ENCODE measurements at places on chromosomes 4 and X. TPM values are rescaled to one million over a fixed set of nuclear protein-coding genes. Genes with fewer than 3 reads are reported as not detected.

The KLF8 gene
- 0.32 TPM for total RNA-seq

The PSMD10 gene
- total RNA-seq, result 63.8 TPM

The ACE2 gene
- not detected for total RNA-seq

The TLL1 gene
- not detected for total RNA-seq

The SPANXB1 gene
- not detected for total RNA-seq

The MAP3K15 gene
- not detected for total RNA-seq

The INPP4B gene
- 2.3 TPM for total RNA-seq

The CLCN5 gene
- 19.5 TPM for total RNA-seq

The PRDX4 gene
- 533 TPM for total RNA-seq

The SUPT20HL2 gene
- not detected for total RNA-seq

The HERC6 gene
- 0.47 TPM for total RNA-seq

The CSAG2 gene
- total RNA-seq, result not detected

The DIPK2B gene
- 0.23 TPM for total RNA-seq

The MTM1 gene
- total RNA-seq, result 4.8 TPM

The PAGE5 gene
- not detected for total RNA-seq

The HGFAC gene
- 1.9 TPM for total RNA-seq

The CT45A5 gene
- not detected for total RNA-seq

The CLDN34 gene
- total RNA-seq, result 0.62 TPM

The PLP1 gene
- total RNA-seq, result 0.70 TPM

The MAGED4B gene
- 165 TPM for total RNA-seq

The ANXA10 gene
- total RNA-seq, result not detected
